ENCODE measurements at places on chromosomes 4 and X.

- no peaks in the 10 kb centered on the region for H3K36me3 ChIP-seq
- H3K27me3 ChIP-seq, result no peaks in the 10 kb centered on the region
- H3K4me1 ChIP-seq, result no peaks in the 10 kb centered on the region
- no peak for DNase-seq
- no peak overlapping the region for H3K27ac ChIP-seq
Observed at GRCh38 chrX:27915617-27916016, 65.6 kb downstream of the DCAF8L1 start.

- DNase-seq, result no peak
- no peak overlapping the region for H3K27ac ChIP-seq
- H3K4me1 ChIP-seq, result no peaks in the 10 kb centered on the region
- no peak overlapping the region for H3K4me3 ChIP-seq
Observed at GRCh38 chrX:30217465-30217864, 2.1 kb downstream of the MAGEB2 start.

DNA sequence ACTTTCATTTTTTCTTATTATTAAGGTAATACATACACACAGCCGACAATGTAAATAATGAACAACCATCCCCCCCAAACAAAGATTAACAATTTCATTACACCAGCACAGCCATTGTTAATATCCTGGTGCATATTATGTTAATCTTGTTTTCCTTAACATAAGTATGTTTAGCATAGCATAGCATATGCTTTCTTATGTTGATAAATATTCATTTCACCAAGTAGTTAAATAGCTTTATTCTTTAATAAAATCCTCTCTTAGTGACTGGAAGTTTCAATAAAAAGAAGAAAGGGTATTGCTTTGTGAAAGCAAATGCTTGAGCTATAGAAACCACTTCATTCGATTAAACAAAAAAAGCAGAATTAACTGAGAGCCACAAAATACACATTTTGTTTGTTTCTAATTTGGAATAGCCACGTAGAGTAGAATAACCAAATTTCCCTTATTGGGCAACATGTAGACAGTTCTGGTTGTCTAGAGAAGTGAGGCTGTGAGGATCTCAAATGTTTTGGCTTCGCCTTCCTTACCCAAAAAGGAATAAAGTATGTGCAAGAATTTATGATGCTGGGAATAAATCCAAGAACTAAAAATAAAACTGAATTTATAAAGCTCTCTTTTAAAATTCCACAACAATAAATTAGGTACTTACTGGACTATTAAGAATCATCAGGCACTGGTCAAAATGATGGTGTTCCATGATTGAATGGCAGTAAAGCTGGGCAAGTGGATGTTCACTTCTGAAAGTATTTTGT is 118.0 kb downstream of the PDE5A start:
- H3K36me3 ChIP-seq, result peaks cover 12% of the 10 kb centered on the region
- DNase-seq, result no peak
- no peak overlapping the region for H3K4me3 ChIP-seq
- no peaks in the 10 kb centered on the region for H3K27me3 ChIP-seq
- no peak overlapping the region for H3K27ac ChIP-seq

- DNase-seq, result no peak
- no peaks in the 10 kb centered on the region for H3K27me3 ChIP-seq
- H3K4me1 ChIP-seq, result no peaks in the 10 kb centered on the region
- no peak overlapping the region for H3K4me3 ChIP-seq
- H3K36me3 ChIP-seq, result no peaks in the 10 kb centered on the region
Observed at GRCh38 chr4:54440394-54441136, 211.5 kb downstream of the PDGFRA start.

DNA sequence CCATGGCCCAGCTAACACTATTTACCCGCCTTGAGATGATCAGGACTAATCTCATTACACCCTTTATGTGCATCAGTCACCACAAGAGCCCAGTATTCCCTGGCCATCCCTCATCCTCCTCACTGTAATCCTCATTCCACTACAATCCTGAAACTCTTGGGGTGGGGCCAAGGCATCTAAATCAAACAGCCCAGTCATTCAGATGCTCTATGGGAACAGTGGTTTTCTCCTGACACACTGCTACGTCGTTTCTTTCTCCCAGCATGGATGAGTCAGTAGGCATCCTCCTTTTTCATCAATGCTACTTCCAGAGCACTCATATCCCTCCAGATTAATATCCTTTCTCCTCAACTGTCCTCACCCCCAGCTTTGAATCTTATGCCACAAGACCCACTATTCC is 5.6 kb downstream of the SDAD1 start:
- peaks cover 9% of the 10 kb centered on the region for H3K36me3 ChIP-seq
- peaks cover 33% of the 10 kb centered on the region for H3K4me1 ChIP-seq
- no peak for DNase-seq
- no peaks in the 10 kb centered on the region for H3K27me3 ChIP-seq

DNA sequence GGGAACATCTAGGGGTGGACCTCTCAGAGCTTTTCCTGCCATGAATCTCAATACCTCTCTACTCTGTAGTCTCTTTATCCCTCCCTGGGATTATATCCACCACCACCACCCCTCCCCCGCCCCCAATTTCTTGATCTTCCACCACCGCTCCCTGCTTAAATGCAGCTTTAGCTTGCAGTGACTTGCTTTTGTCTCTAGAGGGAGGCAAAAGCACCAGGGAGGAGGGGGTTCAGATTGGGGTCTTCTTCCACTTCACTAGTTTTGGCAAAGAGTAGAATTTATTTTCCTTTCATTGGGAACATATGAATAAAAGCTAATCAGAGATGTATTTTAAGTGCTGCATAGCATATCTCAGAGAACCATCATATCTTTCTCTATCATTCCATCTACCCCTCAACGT is 5.5 kb downstream of the ARHGAP36 start:
- no peak overlapping the region for H3K4me3 ChIP-seq
- H3K36me3 ChIP-seq, result no peaks in the 10 kb centered on the region
- no peak overlapping the region for H3K27ac ChIP-seq
- DNase-seq, result no peak
- H3K4me1 ChIP-seq, result no peaks in the 10 kb centered on the region

GRCh38 chr4:23171976-23172375 is 479.2 kb downstream of the GBA3 start:
- no peak overlapping the region for H3K4me3 ChIP-seq
- H3K4me1 ChIP-seq, result no peaks in the 10 kb centered on the region
- H3K36me3 ChIP-seq, result no peaks in the 10 kb centered on the region
- H3K27ac ChIP-seq, result no peak overlapping the region

DNA sequence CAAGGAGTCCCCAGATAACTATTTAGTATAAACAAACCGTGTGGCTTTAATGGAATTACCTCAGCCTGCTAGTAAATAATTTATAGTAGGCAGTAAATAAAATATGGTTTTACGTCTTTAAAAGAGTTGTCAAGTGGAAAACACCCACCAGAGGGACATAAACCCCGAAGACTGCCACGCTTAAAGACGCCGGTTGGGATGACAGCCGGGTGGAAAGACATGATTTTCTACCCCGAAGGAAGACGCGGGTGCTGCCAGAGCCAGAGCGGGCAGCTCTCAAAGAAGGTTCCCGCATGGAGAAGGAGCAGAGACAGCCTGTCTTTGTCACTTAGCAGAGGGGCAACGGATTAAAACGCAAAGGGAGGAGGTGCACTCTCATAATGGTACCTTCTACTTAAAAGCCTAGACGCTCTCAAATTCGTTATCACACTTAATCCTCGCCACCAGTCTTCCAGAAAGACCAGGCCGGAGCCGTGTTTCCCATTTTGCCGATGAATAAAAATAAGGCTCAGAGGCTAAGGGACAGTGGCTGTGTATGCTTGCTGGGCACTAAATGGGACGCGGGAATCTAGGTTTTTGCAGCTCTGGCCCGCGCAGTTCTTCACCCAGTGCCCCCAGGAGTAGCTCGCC is 140.5 kb upstream of the ZIC3 start:
- H3K4me3 ChIP-seq, result no peak overlapping the region
- no peaks in the 10 kb centered on the region for H3K36me3 ChIP-seq
- no peak for DNase-seq
- H3K4me1 ChIP-seq, result no peaks in the 10 kb centered on the region
- peaks cover 37% of the 10 kb centered on the region for H3K27me3 ChIP-seq

GRCh38 chr4:101596781-101597552 is 193.6 kb upstream of the BANK1 start:
- no peaks in the 10 kb centered on the region for H3K4me1 ChIP-seq
- H3K36me3 ChIP-seq, result no peaks in the 10 kb centered on the region
- DNase-seq, result no peak
- no peak overlapping the region for H3K27ac ChIP-seq
- H3K4me3 ChIP-seq, result no peak overlapping the region

- no peak overlapping the region for H3K4me3 ChIP-seq
- H3K36me3 ChIP-seq, result no peaks in the 10 kb centered on the region
- no peaks in the 10 kb centered on the region for H3K27me3 ChIP-seq
- no peak overlapping the region for H3K27ac ChIP-seq
- DNase-seq, result no peak
- no peaks in the 10 kb centered on the region for H3K4me1 ChIP-seq
Observed at GRCh38 chr4:137952116-137952515, 290.0 kb downstream of the SLC7A11 start.

DNA sequence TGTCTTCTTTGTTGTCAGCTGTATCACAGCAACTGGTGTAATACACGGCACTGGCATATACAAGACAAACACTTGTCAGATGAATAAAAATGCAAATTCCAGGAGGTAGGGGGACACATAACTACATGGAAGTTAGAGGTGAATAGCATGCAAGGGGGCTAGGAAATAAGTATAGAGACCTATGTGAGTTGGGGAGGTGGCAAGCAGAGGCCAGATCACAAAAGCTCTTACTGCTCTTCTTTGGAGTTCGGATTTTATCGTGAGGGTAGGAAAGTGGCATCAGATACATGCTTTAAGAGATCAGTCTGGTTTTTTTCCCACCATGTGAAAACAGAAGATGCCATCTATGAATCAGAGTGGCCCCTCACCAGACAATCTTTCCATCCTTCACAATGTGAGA is 2.8 kb upstream of the SRP72 start:
- no peaks in the 10 kb centered on the region for H3K27me3 ChIP-seq
- H3K4me3 ChIP-seq, result no peak overlapping the region
- H3K27ac ChIP-seq, result no peak overlapping the region
- H3K36me3 ChIP-seq, result peaks cover 19% of the 10 kb centered on the region
- peaks cover 60% of the 10 kb centered on the region for H3K4me1 ChIP-seq
- DNase-seq, result no peak

- H3K4me3 ChIP-seq, result peak overlapping the region; percentile 92
- peaks cover 21% of the 10 kb centered on the region for H3K36me3 ChIP-seq
- H3K4me1 ChIP-seq, result peaks cover 31% of the 10 kb centered on the region
- peak overlapping the region; percentile 100 for H3K27ac ChIP-seq
Observed at GRCh38 chrX:53421772-53422085, 725 bp downstream of the SMC1A start.

GRCh38 chrX:49184294-49185281 is 1.6 kb downstream of the PRICKLE3 start:
- peaks cover 17% of the 10 kb centered on the region for H3K36me3 ChIP-seq
- H3K4me1 ChIP-seq, result peaks cover 21% of the 10 kb centered on the region
- no peak for DNase-seq
- H3K27me3 ChIP-seq, result no peaks in the 10 kb centered on the region

- DNase-seq, result no peak
- no peak overlapping the region for H3K4me3 ChIP-seq
- no peak overlapping the region for H3K27ac ChIP-seq
Observed at GRCh38 chr4:7009564-7009963, 33.6 kb upstream of the TADA2B start.

GRCh38 chr4:134219043-134219442 is 17.5 kb upstream of the PABPC4L start:
- no peaks in the 10 kb centered on the region for H3K36me3 ChIP-seq
- no peak overlapping the region for H3K27ac ChIP-seq
- no peak overlapping the region for H3K4me3 ChIP-seq
- no peaks in the 10 kb centered on the region for H3K4me1 ChIP-seq
- DNase-seq, result no peak

DNA sequence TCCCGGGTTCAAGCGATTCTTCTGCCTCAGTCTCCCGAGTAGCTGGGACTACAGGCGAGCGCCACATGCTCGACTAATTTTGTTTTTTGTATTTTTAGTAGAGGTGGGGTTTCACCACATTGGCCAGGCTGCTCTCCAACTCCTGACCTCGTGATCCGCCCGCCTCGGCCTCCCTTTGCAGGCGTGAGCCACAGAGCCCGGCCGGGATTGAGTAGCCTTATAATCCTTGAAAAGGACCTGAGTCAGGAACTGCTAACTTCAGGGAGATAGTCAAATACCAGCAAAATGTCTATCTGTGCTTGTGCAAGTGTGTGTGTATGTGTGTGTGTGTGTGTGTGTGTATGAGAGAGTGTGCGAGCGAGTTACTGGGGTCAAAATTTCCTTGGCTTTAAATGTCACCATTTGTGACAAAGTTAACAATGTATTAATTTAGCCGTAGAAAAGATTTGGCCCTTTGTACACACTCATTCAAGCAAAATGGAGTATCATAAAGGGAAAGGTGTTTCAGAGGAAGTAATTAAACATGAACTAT is 1.8 kb upstream of the KDM6A start:
- DNase-seq, result no peak
- no peaks in the 10 kb centered on the region for H3K27me3 ChIP-seq
- peaks cover 8% of the 10 kb centered on the region for H3K36me3 ChIP-seq
- H3K4me3 ChIP-seq, result peak overlapping the region; percentile 56

GRCh38 chr4:85747882-85748491 is 273.0 kb downstream of the ARHGAP24 start:
- H3K36me3 ChIP-seq, result no peaks in the 10 kb centered on the region
- H3K27me3 ChIP-seq, result no peaks in the 10 kb centered on the region
- no peak overlapping the region for H3K4me3 ChIP-seq

DNA sequence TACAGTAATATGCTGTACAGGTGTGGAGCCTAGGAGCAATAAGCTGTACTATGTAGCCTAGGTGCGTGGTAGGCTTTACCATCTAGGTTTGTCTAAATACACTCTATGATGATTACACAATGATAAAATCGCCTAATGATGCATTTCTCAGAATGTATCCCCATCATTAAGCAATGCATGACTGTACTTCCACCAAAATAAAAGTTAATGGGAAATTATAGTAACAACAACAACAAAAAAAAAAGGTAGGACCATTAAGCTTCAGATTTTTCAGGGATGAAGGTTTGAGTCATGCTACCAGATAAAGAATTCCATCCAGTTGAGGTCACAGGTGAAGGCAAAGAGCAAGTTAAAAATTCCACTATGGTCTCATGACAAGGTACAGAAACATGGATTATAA is 68.2 kb downstream of the MAGEA10 start:
- H3K27ac ChIP-seq, result no peak overlapping the region
- no peaks in the 10 kb centered on the region for H3K4me1 ChIP-seq
- no peak overlapping the region for H3K4me3 ChIP-seq

- H3K4me3 ChIP-seq, result no peak overlapping the region
- no peaks in the 10 kb centered on the region for H3K27me3 ChIP-seq
- peaks cover 6% of the 10 kb centered on the region for H3K4me1 ChIP-seq
- H3K36me3 ChIP-seq, result peaks cover 3% of the 10 kb centered on the region
Observed at GRCh38 chr4:148092316-148093014, 349.7 kb downstream of the NR3C2 start.

DNA sequence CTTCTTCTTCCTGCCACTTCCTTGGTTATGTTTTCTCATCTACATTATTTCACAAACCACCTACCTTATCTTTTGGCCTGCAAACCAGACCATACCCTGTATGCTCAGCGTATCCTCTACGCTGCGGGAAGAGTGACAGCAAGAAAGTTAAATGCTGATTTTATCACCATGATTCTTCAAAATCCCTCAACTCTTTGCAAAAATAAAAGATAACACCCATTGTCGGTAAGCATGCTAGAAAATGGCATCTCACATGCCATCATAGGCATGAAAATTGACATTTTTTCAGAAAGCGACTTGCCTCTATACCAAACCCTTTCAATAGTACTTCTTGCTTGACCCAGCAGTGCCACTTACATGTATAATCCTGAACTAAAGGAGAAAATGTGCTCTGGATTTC is 102.0 kb downstream of the HPGD start:
- H3K36me3 ChIP-seq, result peaks cover 2% of the 10 kb centered on the region
- DNase-seq, result no peak
- no peak overlapping the region for H3K27ac ChIP-seq
- H3K27me3 ChIP-seq, result no peaks in the 10 kb centered on the region
- H3K4me1 ChIP-seq, result no peaks in the 10 kb centered on the region
- H3K4me3 ChIP-seq, result no peak overlapping the region

Measured in central memory CD8-positive, alpha-beta T cell (primary cell).